ENCODE measurements at places on chromosomes 12 and 14. TPM values are rescaled to one million over a fixed set of nuclear protein-coding genes. Genes with fewer than 3 reads are reported as not detected.
A peak's percentile ranks its signal among the peaks of the same experiment; 100 is the strongest.

DNA sequence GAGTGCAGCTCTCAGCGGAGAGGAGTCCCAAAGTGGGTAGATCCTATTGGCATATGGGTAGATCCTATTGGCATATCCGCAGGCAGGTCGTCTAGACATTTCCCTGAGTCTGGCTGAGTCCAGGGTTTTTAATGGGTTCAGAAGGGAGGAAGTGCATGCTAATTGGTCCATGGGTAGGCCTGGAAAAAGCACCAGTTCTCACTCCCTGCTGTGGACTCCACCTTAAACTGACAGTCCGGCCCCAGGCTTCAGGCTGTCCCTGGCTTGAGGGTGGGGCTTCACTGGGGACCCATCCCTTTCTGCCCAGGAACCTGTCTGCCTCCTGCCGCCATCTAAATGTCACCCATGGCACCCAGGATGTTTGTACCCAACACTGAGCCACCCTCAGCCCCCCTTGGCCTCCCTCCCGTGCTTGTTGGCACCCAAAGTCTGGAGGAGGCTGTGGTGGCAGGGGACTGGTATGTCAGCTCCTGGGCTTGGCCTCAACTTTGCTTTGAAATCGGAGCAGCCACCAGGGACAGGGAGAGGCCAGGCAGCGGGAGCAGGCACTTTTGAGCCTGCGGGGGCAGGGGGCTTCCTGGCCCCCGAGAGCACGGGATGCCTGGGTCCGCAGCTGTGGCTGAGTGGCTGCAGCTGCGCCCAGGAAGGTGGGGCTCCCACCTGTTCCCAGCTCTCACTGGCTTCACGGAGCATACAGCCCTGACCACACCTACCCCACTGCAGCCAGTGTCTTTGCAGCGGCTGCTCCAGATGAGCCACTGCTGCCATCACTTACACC is 29.6 kb upstream of the YAF2 start:
- no peak for DNase-seq

COX8C gene
- not detected for total RNA-seq

SLCO1A2 gene
- 1.0 TPM for total RNA-seq

RTL1 gene
- not detected for total RNA-seq

- DNase-seq: no peak
Measured at GRCh38 chr14:100443603-100444002, 120.5 kb downstream of the SLC25A47 start.

SCN8A gene
- 0.89 TPM for total RNA-seq

GRCh38 chr12:76554405-76555230 is 5.0 kb downstream of the OSBPL8 start:
- no peak for DNase-seq

ADAMTS20 gene
- total RNA-seq: not detected

GRCh38 chr14:34474187-34474679 is 12.2 kb upstream of the SPTSSA start:
- DNase-seq: no peak

DNA sequence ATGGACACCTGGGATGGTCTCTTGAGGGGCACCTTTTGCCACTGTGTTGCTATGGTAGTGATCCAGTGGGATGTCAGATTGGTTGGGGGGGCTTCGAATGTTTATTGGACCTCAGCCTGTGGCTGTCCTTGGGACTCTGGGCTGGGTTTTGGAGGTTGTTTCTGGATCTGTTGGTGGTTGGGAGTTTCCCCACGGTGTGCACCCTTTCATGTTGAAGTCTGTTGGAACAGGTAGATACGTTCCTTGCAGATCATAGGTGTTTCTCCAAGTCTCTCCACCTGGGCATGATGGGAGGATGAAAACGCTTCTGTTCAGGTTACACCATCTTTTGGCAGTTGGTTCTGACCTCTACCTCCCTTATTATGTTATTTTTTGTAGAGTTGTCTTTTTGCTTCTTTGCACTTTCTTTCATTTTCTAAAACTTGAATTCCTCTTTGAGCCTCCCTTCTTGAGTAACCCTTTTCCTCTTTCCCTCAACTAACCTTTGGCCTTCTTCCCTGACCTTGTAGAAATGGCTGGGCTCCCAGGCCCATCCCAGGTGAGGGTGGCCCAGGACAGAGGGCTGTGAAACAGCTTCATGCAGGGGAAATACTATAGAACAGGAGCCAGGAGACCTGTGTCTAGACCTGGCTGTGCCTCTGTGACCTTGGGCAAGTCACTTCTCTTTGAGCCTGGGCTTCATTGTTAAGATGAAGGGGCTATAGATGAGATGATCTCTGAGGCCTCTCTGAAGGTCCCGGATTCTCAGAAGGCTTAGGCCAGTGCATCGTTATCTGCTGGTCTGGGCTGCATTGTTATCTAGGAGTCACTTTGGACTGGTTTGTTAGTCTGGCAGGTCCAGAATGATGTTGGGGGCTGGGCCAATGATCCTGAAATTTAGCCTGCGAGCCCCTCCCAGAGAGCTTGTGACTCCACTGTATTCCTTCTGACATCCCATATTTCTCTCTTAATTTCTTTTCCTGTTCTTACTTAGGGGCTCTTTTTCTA is 2.0 kb downstream of the ATN1 start:
- DNase-seq: no peak

- DNase-seq: peak; percentile 29
Measured at GRCh38 chr14:30450631-30451545, 108.1 kb upstream of the G2E3 start.

Data from thyroid gland (tissue), 4 donors.